ENCODE measurements at places on chromosomes 12 and 14.

GRCh38 chr12:101050631-101051030 is 159.4 kb downstream of the SLC5A8 start:
- no peak for DNase-seq

DNA sequence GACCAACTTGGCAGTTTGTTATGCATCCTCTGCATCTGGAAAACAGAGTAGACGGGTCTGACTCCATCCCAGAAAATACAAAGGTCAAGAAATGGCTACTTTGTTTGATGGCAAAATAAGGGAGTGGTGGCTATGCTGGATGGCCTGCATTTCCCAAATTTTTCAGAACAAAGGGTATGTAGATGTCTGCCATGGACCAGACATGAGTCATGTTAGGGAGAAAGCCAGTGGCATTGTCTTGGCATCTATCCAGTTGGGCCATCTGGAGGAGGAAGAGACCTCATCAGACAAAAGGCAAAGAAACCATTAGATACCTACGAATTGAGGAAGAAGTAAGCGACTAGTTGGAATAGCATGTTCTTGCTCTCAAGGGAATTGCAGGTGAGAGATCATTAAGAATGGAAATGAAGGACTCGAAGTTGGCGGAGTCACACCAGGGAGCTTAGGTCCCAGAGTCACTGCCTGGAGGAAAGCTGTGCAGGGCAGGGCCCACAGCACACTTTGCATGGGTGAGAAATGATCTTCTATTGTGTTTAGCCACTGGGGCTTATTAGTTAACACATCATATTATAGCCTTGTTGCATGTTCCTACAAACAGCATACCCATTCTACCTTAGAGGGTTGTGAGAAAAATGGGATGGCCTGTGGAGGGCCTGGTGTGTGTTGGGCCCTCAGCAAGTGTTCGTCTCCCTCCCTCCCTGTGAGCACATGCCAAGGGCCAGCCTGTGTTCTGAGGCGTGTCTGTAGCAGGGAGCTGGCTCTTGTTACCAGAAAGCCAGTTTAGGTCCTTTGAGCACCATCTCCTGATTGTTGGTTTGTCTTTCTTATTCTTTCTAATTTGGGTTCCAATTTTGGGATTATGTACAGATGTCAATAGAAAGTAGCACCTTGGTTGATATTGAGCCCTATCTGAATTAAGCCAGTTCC is 119.4 kb downstream of the KTN1 start:
- DNase-seq, result no peak

DNA sequence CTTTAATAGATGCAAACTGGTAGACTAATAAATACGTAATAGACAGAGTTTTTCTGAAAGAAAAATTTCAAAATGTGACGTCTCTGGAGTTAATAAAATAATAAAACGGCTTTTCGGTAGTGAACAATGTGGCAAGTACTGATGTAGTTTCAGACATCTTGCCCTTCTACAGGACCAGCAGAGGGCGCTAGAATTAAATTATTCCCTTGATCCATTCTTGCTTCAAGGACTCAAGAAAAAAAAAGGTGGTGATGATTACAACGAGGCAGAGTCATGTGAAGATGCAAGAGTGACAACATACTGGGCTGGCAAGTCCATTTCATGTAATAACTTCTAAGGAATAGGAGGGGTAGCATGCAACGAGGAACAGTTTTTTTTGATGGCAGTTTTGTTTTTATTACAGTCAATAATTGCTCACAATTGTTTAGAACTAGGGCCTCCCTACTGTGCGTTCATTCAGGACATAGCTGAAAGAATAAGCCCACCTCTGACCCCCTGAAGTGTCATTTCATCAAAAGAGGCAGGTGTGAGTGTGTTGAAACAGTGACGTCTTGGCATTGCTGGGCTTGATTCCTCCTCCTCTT is 101.0 kb upstream of the GZMB start:
- peak; percentile 72 for DNase-seq

DNA sequence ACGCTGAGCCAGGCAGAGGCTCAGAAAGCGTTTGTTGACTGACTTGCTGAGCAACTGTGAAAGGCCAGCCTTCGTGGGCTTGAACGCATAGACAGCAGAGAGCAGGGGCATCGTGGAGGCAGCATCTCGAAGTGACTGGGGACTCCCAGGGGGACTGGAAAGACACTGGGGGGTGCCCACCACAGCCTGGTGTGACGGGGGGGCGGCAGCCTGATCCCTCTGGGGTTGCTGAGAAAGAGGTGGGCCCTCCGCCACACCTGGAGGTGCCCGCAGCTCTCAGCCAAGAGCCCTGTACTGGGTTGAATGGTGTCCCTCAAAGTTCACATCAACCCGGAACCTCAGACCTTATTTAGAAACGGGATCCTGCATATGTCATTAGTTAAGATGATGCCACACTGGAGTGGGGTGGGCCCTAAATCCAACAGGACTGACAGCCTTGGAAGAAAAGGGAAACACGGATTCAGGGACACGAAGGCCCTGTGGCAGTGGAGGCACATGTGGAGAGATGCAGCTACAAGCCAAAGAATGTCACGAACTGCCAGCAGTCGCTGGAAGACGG is 84.6 kb downstream of the RFLNA start:
- no peak for DNase-seq

DNA sequence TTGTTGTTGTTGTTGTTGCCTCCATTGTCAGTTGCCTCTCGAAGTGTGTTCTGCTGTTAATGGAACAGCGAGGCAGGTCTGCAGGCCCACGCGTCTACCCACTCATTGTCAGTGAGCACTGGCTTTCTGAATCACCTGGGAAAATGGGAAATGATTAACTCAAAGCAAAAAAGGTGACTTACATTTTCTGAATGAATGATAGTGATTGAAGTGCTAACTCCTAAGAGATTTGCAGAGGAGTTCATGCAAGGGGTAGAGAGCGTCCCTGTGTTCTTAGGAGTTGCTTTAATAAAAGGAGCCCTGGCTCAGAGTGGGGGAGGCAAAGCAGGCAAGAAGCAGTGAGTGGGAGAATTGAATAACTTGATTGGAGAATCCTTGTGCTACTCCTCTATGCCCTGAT is 177.6 kb downstream of the CAND1 start:
- DNase-seq, result no peak

DNA sequence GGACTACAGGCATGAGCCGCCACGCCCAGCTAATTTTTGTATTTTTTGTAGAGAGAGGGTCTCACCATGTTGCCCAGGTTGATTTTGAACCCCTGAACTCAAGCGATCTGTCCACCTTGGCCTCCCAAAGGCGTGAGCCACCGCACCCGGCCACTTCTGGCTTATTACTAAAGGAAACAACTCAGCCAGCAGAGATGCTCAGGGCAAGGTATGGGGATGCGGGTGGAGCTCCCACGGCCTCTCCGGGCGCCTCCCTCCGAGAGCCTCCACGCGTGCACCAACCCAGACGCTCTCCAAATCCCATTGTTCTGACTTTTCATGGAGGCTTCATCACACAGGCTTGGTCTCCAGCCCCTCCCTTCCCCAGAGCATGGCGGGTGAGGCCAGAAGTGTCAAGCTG is 6.1 kb upstream of the GPR132 start:
- no peak for DNase-seq

DNA sequence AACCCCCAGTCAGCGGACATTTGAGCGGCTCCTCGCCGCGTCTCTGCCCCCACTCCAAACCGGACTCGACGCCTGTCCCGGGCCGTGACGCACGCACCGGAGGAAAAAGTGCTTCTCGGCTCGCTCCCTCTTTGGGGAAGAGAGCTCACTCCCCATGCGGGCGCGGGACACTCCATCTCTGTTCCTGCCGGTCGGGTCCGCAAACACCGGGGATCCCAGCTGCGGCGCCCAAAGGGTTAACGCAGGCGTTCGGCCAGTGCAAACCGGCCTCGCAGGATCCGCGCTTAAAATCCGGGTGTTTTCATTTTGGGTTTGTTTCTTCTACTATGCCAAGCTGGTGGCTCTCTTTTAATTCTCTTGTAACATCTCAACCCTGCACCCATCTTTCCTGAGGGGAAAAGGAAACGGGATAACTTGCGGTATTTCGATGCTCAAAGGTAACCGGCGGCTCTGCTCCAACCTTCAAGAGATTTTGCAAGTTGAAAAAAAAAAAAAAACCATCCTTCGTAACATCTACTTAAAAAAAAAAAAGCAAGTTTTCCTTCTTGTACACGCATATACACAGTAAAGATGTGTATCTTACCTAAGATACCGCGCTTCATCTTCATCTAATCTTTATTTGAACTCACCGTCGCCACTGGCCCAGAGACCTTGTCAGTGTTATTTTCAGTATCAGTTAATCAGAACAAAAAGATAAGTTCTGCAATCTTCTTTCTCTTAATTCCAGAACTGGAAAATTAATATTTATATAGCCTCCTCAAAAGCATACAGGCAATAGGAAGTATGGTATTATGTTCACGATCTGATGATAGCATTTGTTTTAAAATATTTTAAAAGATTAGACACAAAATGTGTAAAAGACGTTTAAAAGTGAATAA is 1.6 kb upstream of the ATP2B1 start:
- DNase-seq, result no peak

GRCh38 chr12:95141310-95141709 is 67.9 kb upstream of the NR2C1 start:
- no peak for DNase-seq

- peak; percentile 39 for DNase-seq
These were observed 35.1 kb downstream of the ST8SIA1 start for GRCh38 chr12:22299294-22299912.

DNA sequence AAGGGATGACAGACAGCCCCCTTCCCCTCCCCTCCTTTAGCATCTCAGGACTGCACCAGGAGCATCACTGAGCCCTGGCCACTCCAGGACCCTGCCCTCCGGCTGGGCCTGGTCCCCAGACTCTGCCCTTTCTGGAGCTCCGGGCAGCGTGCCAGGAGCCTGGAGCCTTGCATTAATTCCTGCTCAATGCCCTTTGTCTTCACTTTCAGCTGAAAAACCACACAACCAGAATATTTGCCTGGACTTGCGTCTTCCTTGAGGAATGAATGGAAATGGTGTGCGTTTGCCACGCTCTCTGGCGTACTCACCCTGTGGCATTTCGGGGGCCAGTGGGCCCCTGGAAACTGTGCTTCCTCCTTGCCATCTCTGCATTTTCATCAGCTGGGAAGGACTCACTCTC is 8.5 kb upstream of the RFLNA start:
- DNase-seq, result no peak

DNA sequence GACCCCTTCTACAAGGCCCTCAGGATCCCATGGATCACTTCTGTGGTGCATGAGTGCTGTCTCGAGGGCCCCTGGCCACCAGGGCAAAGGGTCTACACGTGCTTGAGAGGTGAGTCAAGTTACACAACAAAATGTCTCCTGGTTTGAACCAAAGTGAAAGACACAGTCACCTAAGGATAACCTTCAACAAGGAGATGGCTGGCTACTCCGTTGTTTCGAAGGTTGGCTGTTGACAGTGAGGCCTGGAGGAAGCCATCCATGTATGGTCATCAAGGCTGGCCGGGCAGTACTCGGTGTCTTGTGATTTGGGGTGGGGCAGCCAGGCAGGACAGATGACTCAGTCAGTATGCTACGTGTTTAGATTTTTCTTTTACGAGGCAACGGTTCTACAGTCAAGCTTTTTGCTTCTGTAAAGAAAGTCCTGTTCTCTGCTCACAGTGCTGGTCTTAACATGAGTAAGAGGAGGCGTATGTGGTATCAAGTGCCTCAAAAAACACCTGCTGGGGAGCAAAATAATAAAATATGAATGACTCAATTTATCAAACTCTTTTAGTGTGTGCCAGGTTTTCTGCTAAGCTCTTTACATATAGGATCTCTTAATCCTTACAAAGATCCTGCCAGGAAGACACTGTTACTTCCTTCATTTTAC is 18.0 kb upstream of the NT5DC3 start:
- DNase-seq, result peak; percentile 73

GRCh38 chr12:127925971-127926370 is 341.0 kb upstream of the TMEM132C start:
- DNase-seq, result no peak
